ENCODE measurements at places on chromosomes 5 and 9.

DNA sequence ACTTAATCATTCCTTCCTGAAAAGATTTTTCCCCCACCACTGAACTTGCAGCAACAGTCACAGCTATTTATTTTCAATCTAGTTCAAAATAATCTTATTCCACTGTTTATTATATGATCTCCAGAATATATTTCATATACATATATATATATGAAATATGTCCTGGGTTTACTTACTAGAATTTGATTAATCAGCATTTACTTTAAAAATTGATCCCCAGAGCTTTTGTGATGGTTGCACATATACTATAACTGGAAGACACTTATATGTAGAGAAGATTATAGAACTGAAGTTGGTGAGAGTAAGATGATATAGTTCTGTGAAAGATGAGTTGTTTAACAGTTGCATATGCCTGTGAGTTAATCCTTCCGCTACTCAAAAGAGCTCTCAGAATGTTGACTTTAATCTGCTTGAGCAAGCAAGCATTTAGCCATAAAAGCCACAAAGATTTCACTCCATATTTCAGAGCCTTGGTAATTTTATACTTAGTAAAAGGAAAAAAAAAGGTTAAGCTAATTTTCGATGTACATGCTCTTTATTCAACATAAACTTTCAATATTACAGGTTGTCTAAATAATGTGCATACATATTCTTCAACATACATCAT, 399.3 kb upstream of the CDH9 start:
- DNase-seq = no peak

DNA sequence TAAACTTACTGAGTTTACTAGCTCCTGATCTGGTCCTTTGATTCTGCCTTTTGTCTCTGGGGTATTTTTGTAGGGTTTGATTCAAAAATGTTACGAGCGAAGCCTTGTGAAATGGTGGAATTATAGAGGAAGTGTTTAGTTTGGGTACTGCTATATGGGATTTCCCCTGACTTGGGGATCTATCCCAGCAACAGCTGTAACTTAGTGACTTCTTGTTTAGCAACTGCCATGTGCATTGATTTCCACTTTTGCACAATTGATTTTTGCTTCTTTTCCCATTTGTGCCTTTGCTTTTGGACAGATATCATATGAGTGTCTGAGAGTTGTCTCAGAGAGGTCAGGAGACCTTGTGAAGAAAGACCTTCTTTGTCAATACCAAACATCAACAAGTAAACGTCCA, 248.5 kb upstream of the DAP start:
- DNase-seq = no peak

DNA sequence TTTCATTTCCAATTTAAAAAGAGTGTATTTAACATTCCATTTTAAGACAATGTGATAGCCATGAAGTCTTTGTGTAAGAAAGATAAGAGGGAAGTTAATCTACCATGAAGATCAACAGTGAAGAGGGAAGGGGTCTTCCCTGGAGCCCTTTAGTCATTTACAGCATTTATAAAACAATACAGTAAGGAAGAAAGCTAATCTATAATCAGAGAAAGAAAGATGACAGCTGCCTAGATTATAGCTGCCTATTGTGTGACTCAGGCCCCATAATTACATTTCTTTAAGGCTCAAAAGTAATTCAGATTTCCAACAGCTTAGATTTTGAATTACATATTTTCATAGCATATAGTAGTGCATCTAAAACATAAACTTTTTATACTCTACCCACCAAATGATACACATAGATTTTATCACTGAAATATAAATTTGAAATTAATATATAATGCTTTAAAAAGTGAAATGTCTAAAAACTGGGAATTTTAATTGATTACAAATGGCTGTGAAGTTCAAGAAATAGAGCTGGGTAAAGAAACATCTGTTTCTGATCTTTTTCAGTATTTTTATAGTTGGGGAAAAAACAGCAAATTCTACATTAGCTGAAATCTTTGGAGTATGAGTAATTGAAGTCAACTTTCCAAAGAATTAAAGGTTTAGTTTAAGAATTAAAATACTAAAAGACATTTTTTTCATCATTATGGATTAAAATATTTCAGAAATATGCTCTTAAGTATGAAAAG, 89.6 kb downstream of the RIC1 start:
- no peak for DNase-seq

- no peak for DNase-seq
Observed at GRCh38 chr9:126549246-126550006, 64.3 kb upstream of the LMX1B start.

DNA sequence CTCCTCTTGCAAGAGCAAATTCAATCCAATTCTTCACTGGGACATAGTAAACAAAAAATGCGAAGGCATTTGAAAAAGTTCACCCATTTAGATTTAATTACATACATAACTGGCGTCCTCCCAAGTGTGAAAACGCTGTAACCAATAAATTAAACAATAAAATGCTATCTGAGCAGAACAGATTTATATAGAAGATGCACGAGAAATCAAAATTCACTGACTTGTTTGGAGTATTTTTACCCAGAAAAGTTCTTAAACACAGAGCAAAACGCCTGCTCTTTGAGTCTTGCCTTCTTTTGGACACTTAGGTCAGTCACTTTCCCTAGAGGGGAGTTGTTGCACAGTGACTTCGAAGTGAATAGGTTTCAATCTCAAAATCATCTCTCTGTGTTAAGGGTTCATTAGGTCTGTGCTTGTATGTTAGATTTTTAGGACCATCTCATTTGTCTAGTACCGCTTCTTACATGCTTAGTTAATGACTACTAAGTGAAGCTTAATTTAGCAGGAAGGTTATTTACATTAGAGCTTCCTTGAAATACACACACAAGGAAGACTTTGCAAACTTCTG, 1.9 kb downstream of the ALDH1A1 start:
- no peak for DNase-seq

DNA sequence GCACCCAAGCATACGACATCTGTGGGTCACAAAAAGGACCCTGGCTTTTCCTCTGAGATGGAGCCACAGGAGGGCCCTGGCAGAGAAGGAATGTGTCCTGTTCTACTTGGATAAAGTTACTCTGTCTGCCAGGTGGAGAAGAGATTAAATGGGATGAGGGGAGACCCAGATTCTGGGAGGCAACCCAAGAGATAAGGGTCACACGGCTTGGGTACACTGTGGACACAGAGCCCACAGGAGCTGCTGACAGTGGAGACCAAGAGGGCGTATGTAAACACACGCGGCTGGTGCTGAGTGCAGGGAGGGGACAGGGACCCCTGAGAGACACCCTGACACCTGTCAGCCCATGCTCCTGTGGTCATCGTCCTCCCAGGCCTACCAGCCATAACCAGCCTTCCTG, 6.2 kb downstream of the CDK20 start:
- no peak for DNase-seq

GRCh38 chr5:178423901-178424809, 166.0 kb downstream of the COL23A1 start:
- DNase-seq = no peak

DNA sequence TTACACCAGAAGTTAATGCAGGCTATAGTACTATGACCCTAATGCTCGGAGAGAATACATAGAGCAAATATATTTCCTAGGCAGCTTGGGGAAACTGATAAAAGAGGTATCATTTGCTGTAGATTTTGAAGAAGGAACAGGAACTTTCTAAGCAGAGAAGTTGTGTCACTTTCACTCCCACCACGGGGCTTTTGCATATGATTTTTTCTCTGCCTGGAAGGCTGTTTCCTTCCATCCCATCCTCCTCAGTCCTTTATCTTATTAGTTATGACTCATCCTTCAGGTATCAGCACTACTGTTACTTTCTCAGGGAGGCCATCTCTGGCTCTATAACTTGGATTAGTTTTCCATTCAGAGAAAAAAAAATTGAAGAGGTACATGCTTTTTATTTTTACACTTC, 2006.1 kb upstream of the WWC1 start:
- no peak for DNase-seq

- DNase-seq = peak; percentile 59
Observed at GRCh38 chr5:132059696-132060500, 557 bp upstream of the IL3 start.

DNA sequence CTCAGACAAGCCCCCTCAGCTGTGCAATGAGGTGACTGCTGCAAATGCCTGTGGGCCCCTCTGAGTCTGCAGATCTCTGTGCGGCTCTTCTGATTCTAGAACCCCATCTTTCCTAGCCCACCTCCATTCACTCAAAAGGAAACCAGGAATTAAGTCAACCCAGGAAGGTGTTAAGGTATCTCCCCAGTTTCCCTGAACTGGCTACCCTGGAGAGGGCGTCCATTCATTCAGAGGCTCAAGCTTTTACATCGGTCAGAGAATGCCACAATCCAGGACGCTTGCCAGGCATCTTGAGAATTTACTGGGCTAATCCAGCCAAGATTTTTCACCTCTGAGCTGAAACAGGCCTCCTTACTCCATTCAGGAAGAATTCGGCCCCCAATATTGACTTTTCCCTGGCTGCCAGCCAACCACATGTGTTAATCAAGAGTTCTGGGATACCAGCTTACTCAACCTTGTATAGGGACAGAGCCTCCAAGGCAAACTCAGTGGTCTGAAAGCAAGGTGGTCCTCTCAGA, 889 bp upstream of the ADAMTS12 start:
- DNase-seq = peak; percentile 29

- no peak for DNase-seq
Observed at GRCh38 chr5:180380441-180380840, 27.3 kb upstream of the GFPT2 start.

DNA sequence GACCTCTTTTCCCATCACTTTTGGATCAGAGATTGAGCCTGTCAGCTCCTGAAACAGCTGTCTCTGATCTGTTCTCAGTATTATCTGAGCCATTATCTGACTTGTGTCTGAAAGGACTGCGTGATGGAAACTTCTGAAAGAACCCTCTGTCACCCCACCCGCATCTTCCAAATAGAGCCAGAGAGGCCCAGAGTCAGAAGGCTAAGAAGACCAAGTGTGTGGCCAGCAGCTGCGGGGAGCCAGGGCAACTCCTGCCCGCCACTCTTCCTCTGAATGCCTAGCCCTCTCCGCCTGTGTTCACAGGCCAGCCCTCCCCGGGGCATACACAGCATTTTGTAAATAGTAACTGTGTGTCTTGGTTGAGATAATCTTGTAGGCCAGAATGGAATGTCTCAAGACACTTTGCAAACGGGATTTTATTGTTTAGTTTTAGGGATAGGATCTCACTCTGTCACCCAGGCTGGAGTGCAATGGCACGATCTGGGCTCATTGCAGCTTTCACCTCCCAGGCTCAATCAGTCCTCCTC, 92.7 kb downstream of the AOPEP start:
- no peak for DNase-seq

GRCh38 chr5:151630088-151630487, 39.0 kb upstream of the FAT2 start:
- DNase-seq = no peak

- DNase-seq = peak; percentile 86
Observed at GRCh38 chr5:142981886-142982820, 212.0 kb downstream of the ARHGAP26 start.

- DNase-seq = no peak
Observed at GRCh38 chr5:160434022-160434531, 12.4 kb downstream of the PTTG1 start.

DNA sequence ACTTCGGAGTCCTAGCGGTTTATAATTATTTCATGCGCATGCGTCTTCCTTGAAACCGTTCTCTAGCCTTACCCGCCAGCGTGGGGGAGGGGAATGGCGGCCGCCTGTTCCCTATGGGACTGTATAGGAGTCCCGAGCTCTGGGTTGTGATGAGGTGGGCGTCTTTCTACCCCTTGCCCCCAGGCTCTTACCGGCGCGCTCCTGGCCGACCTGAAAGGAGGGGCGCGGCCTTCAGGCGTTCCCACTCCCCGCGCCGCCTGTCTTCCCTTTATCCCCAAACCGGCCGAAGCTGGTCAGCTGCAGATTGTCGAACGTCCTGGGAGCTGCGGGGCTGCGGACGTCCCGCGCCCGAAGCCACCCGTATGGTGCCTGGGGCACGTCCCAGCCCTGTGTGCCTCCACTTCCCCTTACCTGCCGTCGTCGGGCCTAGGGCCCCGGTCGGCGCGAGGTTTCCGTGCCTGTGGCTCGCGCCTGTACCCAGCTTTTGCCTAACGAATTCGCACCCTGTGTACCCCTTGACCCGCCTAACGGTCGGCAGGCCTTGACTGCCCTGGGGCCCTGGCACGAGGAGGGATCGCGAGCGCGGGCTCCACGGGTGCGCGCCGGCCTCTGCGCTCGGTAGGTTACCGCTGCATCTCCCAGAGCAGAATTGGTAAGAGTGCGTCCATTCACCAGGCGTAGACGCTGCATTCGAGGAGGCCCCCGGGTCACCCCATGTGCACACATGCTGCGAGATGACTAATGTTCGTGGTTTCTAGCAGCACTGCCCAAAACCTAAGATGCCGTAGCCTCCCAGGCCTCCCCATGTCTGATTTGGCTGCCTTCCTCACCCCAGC, 653 bp upstream of the HNRNPH1 start:
- peak; percentile 73 for DNase-seq

- DNase-seq = no peak
Observed at GRCh38 chr5:135405082-135405481, 6.1 kb upstream of the MACROH2A1 start.

- DNase-seq = peak; percentile 41
Observed at GRCh38 chr5:113606298-113607134, 93.0 kb downstream of the YTHDC2 start.

DNA sequence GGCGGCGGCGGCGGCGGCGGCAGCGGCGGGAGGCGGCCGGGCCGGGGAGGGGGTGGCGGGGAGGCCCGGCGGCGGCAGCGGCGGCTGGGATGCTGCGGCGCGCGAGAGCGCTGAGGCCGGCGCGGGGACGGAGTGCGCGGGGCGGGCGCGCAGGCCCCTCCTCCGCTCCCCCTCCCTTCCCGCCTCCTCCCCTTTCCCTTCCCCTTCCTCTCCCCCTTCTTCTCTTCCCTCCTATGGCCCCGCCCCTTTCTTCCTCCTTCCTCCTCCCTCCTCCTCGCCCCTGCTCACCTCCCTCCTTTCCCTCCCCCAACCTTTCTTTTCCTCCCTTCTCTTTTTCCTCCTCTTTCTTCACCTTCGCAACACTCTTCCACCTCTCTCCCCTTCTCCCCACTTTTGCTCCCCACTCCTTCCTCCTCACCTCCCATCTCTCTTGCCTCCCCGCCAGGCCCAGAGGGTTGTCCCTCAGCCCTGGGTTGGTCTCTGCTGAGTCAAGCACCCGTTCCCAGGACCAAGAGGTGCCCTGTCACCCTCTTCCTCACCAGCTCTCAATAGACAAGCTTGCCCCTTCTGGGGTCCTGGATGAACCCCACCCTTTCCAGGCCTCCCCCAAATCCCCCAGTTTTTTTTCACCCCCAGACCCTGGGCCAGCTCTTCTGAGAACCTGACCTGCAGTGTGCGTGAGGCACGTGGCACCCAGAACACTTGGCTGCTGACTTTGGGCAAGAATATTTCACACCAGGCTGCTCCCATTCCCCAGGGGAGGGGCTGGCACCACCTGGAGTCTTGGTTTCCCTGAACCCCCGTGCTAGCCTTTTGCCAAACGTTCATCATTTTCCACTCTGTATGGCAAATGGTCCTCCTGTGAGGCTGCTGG, at the start of gene SEMA4D:
SEMA4D (minus strand) TSS at position 136 of the 874 bp plus-strand sequence. CDS start 92,657 bp downstream, outside the sequence.
- peak; percentile 76 for DNase-seq

DNA sequence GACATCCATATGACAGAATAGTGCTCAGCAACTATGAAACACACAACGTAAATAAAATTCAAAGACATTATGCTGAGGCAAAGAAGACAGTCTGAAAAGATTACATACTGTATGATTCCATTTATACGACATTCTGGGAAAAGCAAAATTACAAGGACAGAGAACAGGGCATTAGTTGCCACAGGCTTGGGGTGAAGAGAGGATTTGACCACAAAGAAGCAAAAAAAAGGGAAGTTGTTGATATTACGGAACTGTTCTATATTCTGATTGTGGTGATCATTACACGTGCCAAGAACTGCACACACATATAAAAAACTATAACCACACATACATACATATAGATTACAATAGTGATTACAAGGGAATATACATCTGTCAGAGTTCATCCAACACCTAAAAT, 24.1 kb downstream of the CDK5RAP2 start:
- DNase-seq = no peak

GRCh38 chr9:99019510-99020331, 76.0 kb downstream of the COL15A1 start:
- DNase-seq = no peak
